ENCODE measurements at places on chromosomes 11 and 22.
A peak's percentile ranks its signal among the peaks of the same experiment; 100 is the strongest.

- DNase-seq = no peak
These were observed 16.1 kb downstream of the NCAPD3 start for GRCh38 chr11:134207538-134208239.

GRCh38 chr11:129365816-129366215 is 9.8 kb upstream of the BARX2 start:
- DNase-seq = no peak

- DNase-seq = no peak
These were observed 59.6 kb downstream of the ZNRF3 start for GRCh38 chr22:28942801-28943500.

GRCh38 chr11:48210052-48210451 is 6.6 kb upstream of the OR4B1 start:
- peak; percentile 32 for DNase-seq

- no peak for DNase-seq
These were observed 141.6 kb upstream of the TENM4 start for GRCh38 chr11:79582434-79582833.

- DNase-seq = peak; percentile 18
These were observed 3.9 kb downstream of the MYEOV start for GRCh38 chr11:69297787-69298266.

DNA sequence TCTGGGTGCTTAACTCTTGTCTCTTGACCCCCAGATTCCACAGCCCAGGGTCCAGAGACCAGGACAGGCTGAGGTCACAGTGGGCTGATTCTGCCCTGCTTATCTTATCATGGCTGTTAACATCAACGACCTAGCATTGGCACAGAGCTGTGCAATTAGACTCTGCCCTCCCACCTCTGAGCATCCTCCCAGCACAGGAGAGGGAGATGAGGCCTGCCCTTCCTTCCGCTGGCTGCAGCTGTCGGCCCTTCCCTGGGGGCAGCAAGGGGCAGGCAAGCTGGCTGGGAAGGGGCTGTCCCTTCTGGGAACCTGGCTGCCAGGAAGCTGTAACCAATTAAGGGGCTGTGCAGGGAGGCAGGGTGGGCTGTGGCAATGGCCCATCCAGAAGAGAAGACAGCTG is 22.5 kb downstream of the LRRC10B start:
- no peak for DNase-seq

GRCh38 chr22:48633996-48634836 is 1193.5 kb downstream of the BRD1 start:
- no peak for DNase-seq

- DNase-seq = no peak
These were observed 6.5 kb upstream of the MFNG start for GRCh38 chr22:37492428-37493344.

DNA sequence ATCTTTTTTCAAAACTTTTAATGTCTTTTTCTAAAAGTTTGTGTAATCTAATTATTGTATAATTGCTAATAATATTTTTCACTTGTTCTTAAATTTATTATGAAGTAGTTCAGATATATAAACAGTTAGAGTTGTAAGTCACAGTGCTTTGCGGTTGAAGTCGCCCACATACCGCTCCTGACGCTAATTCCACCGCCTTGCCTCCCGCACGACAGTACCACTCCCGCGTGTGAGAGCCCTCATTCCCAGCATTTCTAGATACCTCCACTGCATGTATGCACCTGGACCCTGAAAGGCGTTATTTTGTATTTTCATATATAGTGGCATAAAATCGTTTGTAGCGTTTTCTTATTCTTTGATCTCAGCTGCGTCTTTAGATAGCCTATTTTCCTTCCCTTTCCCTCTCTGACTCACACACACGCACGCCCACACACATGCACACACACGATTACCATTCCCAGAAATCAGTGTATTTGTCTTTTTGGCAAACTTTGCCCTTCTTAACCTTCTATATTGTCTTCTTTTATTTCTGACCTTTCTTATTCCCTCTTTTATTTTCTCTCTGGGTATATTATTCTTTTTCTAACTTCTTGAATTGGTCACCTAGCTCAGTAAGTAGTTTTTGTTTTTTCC is 56.4 kb upstream of the PITPNB start:
- peak; percentile 45 for DNase-seq

- DNase-seq = no peak
These were observed 16.8 kb upstream of the OSBPL5 start for GRCh38 chr11:3181725-3182461.

GRCh38 chr11:70834984-70835560 is 417.3 kb downstream of the SHANK2 start:
- DNase-seq = no peak

DNA sequence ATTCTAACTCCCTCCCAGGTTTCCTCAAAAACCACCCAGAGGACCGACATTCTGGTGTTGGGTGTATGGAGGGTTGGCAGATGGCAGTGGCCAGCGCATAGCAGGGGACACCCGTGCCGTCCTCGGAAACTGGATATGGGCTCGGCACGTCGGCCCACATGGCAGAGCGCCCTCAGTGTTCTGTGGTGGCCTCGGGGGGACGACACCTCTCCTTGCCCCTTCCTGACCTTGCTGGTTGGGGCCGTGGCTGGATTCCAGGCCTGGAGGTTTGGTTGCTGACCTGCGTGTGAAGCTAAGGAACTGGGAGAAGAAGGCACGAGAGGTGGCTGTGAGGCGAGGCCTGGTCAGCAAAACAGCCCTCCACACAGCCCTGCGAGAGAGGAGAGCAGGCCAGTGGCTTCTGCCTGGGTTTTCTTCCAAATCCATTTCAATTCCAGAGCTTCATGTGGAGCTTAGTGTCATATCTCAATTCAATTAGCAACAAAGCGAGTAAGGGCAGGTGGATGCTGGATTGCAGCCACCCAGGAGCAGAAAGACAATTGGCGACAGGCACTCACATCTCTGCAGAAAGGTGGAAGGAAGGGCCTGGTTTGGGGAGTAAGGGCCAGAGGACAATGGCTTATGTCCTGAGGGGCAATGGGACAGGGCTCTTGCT is 478.4 kb downstream of the BRD1 start:
- no peak for DNase-seq

GRCh38 chr11:7571640-7572000 is 57.8 kb downstream of the PPFIBP2 start:
- DNase-seq = peak; percentile 52

GRCh38 chr22:44098021-44098739 is 74.1 kb downstream of the PARVB start:
- DNase-seq = no peak

- DNase-seq = no peak
These were observed 3.9 kb upstream of the CTTN start for GRCh38 chr11:70394211-70394950.

GRCh38 chr11:120060512-120060911 is 77.4 kb downstream of the TRIM29 start:
- DNase-seq = no peak

DNA sequence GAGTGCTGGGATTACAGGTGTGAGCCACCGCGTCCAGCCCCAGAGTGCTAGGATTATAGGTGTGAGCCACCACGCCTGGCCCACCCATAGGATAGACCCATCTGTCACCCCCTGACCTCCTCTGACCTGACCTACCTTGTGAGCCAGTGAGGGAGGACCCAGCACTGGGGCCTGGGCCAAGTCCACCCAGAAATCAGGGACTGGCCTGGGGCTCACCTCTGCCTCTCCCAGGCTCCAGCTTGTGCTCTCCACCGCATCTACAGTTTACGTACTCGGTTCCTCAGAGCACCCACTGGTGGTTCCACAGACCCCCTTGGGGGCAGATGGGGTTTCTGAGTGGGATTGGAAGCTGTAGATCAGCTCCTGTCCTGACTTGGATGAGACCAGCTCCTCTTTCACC is 6.4 kb downstream of the SLC29A2 start:
- DNase-seq = no peak

GRCh38 chr11:75386942-75387630 is 12.2 kb upstream of the RPS3 start:
- DNase-seq = no peak

DNA sequence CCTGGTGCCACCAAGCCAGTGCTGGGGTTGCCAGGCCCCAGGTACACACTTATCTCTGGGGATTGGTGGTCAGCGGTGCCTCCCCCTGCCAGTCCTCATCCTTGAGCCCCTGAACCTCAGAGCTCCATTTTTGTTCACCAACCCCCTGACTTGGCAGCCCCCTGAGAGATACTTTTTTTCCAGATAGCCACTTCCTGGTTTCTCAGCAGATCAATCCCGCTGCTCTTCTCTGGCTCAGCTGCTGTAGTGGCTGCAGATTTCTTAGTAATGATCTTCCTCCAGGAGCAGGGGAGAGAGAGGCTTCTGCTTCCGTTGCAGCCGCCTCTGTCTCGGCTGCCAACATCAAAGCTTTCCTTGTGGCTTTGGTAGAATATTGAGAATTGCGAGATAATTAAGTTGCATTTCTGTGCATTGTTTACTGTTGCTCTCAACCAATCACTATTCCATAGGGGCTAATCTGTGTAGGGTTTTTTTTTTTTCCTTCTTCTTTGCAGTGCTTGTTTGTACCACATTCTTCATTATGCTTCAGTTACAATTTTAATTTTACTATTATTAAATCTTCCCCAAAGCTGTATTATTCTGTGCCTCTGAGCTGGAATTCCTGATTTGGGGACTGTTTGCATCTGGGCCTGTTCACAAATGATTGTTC is 92.1 kb downstream of the PKNOX2 start:
- no peak for DNase-seq

- DNase-seq = no peak
These were observed 1.7 kb downstream of the OSBPL5 start for GRCh38 chr11:3163241-3163981.

DNA sequence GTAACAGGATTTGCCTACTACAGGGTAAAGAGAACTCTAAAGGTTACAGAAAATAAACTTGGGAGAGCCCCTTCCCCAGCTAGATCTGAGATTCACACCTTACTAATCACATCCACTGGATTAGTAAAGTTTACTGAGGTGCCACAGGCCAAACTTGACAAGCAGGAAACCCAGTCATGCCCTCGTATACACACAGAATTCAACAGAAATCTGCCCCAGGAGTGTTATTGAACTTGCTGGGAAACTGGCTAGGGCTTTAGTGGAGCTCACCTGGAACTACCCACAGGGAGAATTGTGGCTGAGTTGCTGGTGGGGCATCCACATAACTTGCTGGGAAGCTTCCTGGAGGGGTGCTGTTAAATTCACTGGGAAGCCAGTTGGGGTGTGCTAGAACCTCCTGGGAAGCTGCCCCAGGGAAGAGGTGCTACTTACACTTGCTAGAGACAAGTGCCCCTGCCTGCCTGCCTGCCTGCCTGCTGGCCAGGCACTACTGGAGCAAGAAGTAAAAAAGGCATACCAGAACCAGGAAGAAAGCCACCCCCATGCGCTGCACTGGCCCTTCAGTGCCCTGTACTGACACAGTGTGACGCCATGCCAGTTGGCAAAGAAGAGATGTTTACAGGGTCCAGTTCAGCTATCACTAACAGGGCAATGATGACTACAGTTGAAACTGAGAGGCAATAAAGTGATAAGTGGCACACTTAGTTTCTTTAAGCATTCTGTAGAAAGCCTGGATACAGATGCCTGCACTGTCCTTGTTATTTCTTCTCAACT is 106.5 kb downstream of the ALX4 start:
- no peak for DNase-seq

- DNase-seq = no peak
These were observed 15.6 kb downstream of the GRAMD4 start for GRCh38 chr22:46635756-46636155.

DNA sequence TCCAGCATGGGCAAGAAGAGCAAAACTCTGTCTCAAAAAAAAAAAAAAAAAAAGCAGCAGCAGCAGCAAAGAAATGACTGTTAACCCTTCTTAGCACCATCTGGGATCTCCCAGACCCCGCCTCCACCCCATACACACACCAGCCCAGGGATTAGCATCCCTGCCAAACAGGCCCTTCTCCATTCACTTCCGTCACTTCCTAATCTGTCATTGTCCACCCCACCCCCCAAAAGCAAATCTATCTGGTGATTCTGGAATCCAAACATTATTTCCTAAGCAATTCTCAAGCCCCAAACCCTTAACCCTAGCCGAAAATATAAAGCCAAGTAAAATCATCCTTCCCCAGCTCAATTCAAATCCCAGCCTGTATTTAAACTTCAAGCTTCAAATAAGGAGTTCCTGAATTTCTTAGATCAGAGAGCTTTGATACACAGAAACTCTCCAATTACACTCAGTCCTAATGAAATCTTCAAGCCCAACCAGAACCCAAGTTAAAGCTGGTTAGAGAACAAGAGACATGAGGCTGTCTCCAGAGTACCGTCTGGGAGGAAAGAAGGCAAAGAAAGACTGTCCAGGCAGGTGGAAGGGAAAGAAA is 6.0 kb upstream of the AHNAK start:
- no peak for DNase-seq

DNA sequence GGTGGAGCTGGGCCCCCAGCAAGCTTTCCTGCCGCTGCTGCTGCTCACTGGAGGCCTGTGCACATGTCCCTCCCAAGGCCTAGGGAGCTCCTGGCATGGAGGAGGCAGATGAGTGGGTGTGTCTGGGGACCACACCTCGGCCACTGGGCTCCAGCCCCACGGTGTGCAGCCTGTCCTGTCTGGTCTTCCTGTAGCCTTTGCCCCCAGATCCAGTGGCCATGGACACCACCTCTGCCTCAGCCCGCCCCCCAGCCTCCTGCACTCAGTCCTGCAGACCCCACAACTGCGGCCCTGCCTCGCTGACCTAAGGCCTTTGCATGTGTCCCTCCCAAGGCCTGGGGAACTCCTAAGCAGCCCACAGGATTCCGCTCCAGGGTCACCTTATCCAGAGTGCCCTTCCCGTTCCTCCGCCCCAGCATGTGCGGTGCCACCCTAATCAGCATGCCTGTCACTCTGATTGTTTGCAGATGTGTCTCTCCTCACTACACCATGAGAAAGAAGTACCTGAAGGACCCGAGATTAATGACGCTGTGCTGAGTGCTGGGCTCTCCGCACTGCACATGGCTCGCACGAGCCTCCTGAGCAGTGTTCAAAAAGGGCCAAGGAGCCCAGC is 8.6 kb downstream of the GAL start:
- no peak for DNase-seq

DNA sequence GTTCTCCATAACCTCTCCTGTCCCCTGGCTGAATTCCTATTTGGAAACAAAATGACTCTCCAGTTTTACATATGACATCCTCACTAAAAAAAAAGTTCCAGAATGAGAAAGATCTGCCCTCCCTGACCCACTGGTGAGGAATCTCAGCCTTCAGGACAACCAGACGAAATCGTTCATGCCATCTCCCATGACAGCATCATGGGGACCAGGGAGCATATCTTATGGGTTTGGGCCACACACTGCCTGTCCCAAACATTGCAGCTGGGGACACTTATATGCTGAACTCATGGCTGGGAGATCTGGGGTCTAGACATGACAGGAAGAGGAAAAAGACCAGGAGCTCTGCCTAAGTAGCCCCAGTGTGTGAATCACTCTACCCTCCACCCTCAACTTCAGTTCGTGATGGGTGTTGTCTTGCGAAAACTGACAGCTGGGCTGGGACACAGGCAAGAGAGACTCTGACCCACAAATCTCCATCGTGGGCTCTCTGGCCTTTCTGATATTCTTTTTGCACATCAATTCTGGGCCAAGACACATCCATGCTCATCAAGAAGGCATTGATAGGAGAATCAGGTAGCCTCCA is 102.0 kb downstream of the ZNF280B start:
- DNase-seq = no peak

GRCh38 chr11:14445542-14446530 is 53.8 kb downstream of the COPB1 start:
- no peak for DNase-seq

Data from COLO829 (cell line).